ENCODE measurements at places on chromosomes 5 and 9. TPM values are rescaled to one million over a fixed set of nuclear protein-coding genes. Genes with fewer than 3 reads are reported as not detected.

- DNase-seq = no peak
These were observed 65.9 kb downstream of the PPARGC1B start for GRCh38 chr5:149796030-149796429.

Gene SLC4A9
- 0.12 TPM for total RNA-seq

Gene DOK3
- total RNA-seq = 3.6 TPM

DNA sequence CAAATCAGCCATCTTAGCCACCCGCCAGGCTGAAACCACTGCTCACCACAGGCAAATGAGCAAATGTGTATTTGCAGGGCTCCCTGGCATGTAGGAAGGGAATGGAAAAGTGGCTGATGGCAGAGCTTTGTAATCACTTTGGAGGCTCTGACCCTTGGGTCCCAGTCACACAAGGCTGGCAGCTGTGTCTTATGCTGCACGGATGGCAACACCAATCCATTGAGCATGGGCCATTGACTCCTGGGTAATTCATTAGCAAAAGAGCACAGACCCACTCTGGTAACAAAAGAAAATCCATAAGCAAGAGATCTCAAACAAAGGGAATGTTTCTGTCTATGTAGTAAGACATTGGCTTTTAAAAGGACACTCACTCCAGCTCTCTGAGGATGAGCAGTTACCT, 57.6 kb downstream of the SPOCK1 start:
- DNase-seq = no peak

GRCh38 chr5:110879675-110880074, 140.9 kb downstream of the SLC25A46 start:
- no peak for DNase-seq

- DNase-seq = no peak
These were observed 45.6 kb upstream of the IL17B start for GRCh38 chr5:149424371-149425315.

Gene NUTM2G
- total RNA-seq = not detected

DNA sequence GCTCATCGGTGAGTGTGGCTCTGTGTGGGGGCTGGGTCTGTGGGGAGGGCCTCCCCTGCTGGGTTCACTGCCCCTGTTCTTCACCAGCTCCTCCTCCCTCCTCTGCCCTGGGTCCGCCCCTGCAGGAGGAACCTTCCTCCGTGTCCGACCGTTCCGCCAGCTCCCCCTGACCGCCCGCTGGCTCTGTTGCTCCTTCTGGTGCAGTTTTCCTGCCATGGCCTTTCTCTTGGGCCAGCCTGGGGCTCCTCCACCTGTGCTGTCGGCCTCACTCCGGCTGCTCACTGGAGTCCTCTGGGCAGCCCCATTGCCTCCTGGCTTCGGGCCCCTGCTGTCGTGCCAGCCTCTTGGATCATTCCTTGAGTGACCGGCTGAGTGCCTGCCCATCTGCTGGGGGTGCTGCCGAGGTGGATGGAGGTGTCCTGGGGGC, 12.3 kb downstream of the RNU6ATAC start:
- DNase-seq = no peak

Gene SELENOP
- total RNA-seq = 758 TPM

DNA sequence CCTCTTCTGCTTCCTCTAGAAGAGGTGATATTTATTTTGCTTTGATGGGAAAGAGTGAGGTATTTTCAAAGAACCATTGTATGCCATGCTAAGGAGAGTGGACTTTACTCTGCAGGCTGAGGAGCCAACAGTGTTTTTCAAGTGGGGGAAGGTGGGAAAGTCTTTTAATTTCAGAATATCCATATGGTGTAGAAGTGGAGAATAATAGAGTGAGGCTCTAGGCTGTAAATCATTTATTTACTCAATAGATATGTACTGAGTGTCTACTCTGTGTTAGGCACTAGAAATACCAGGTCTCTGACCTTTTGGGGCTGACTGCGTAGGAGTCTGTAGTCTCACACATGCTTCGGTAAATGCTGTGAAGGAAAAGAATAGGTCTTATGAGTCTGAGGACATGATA, 30.7 kb upstream of the TENT2 start:
- DNase-seq = no peak

Gene UBE2QL1
- total RNA-seq = not detected

- DNase-seq = no peak
These were observed 42.6 kb downstream of the HACD4 start for GRCh38 chr9:20988671-20989315.

DNA sequence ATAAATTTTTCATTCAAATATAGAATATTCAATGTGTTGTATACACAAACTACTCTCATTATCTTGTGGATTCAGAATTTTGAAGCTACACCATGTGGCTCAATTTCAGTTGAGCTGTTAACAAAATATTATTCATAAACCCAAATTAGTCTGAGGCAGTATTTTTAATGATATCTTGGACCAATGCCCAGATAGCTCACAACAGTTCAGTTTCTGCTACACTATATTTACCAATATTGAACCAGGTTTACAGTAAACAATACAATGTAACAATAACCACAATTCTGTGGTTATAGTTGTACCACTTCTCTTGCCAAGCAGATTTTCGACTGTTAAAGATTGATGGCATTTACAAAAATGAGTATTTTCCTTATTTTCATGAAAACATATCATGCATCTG, 99.9 kb downstream of the SSBP2 start:
- DNase-seq = no peak

Gene BTNL9
- 18.7 TPM for total RNA-seq

- DNase-seq = no peak
These were observed 11.5 kb downstream of the CCDC69 start for GRCh38 chr5:151212406-151212798.

- DNase-seq = no peak
These were observed 747.8 kb downstream of the CDH18 start for GRCh38 chr5:19240170-19240569.

GRCh38 chr5:147913786-147914185, 7.4 kb upstream of the C5orf46 start:
- no peak for DNase-seq

DNA sequence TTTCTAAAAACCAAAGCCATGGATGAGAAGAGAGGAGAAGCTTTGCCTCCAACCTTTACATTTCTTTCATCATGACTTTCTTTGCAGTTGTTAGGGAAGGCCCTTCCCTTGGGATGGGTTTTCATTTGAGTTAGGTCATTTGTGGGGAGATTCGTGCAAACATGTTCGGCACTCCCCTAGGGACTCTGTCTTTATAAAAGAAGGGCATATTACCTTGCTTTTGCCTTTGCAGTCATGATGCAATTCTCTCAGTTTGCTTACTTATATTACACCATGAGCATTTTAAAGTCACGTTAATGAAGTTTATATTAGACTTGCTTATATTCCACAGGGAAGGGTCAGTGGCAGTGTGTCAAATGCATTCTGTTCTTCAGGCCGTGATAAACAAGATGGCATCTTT, 289.3 kb upstream of the WWC1 start:
- no peak for DNase-seq

Gene GNE
- total RNA-seq = 33.3 TPM

DNA sequence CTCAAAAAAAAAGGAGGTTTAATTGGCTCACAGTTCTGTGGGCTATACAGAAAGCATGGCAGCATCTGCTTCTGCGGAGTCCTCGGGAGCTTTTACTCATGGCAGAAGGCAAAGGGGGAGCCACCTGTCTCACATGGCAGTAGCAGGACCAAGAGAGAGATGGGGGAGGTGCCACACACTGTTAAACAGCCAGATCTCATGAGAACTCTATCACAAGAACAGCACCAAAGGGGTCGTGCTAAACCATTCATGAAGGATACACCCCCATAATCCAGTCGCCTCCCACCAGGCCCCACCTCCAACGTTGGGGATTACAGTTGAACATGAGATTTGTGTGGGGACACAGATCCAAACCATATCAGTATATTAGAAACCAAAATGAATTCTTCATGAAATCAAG, 28.3 kb upstream of the CXXC5 start:
- DNase-seq = no peak

GRCh38 chr5:175382171-175382570, 61.8 kb downstream of the DRD1 start:
- no peak for DNase-seq

GRCh38 chr5:64865662-64866061, 96.9 kb downstream of the CWC27 start:
- DNase-seq = no peak

Gene STKLD1
- total RNA-seq = not detected

GRCh38 chr5:119285070-119285916, 70.5 kb upstream of the TNFAIP8 start:
- no peak for DNase-seq

Gene GFI1B
- total RNA-seq = 0.14 TPM

Gene ALDH7A1
- total RNA-seq = 56.2 TPM

DNA sequence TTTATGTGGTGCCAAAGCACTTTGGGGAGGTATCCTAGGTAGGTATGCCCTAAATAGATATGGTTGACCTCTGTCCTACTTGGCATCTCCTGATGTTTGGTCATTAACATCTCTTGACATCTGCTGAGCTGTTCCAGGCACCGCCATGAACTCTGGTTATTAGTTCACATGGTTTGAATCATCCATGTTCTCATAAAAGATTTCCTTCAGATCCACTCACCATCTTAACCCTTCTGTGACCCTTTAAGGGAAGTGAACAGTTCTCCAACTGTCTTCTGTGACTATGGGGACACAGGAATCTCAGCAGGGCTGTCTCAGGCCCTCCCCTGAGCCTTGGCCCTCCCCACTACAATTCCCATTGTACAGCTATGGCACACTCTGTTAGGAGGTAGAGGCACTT, 167.7 kb downstream of the CDH6 start:
- no peak for DNase-seq

GRCh38 chr9:75467142-75467541, 378.8 kb downstream of the OSTF1 start:
- no peak for DNase-seq

GRCh38 chr9:110414471-110414870, 76.8 kb upstream of the TXNDC8 start:
- DNase-seq = no peak

- no peak for DNase-seq
These were observed 40.1 kb downstream of the SLC1A1 start for GRCh38 chr9:4530375-4530774.

DNA sequence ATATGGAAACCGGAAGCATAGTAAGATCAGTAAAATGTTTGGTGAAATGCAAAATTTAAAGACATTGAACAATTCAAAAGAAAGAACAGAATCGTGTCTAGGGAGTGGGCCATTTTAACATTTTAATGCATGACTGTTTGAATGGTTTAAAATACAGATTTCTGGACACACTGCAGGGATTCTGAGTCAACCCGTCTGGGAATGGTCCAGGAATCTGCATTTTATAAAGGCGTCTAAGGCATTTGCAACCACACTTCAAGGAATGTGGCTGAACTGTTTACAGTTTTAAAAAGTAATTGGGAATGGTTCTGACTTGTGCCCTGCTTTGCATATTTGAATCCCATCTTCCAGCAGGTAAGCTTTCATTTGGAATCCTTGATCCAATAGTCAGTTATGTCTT, 811.7 kb upstream of the WWC1 start:
- no peak for DNase-seq

DNA sequence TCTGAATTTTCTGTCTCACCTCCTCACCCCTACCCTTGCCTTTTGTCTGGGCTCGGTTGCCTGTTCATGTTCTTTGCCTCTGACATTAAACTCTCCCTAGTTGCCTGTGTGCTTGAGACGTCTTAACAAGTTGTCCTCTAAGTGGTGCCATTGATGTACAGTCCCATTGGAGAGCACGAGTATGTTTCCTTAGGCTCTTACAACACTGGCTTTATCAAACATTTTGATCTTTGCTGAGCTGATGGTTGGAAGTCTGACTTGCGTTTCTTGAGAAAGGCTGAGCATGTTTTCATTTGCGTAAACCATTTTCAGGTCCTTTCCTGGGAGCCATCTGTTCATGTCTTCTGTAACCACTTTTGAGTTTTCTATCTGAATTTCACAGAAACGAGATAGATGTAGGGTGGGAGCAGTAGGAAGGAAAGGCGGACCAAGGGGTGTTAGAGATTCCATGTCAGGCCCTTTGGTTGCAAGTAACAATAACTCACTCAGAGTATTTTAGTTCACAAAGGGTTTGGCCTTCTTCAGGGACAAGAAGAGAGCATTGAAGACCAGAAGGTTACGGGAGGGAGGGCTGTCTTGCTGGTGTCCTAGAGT, 35.4 kb downstream of the OTULIN start:
- DNase-seq = no peak

DNA sequence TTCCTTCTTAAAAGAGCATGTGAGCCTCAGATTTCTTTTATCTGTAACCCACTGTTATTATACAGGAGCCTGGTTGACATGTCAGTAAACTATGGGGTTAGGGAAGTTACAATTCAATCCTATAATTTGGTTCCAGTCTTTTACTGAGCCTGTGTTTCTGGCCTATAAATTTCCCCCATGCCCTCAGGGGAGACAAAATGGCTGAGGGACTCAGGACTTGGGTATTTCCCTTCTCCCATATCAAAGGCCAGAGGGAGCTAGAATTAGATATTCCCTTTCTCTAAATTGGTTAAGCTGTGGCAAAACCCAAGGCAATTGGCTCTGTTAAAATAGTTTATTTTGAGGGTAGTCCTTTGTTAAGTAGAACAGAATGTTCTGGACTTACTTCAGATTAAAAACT, 823.2 kb downstream of the TLE1 start:
- DNase-seq = no peak

Gene SPINK7
- total RNA-seq = not detected

GRCh38 chr9:107992271-107992670, 502.7 kb upstream of the KLF4 start:
- DNase-seq = no peak

Gene PDE8B
- 54.4 TPM for total RNA-seq

DNA sequence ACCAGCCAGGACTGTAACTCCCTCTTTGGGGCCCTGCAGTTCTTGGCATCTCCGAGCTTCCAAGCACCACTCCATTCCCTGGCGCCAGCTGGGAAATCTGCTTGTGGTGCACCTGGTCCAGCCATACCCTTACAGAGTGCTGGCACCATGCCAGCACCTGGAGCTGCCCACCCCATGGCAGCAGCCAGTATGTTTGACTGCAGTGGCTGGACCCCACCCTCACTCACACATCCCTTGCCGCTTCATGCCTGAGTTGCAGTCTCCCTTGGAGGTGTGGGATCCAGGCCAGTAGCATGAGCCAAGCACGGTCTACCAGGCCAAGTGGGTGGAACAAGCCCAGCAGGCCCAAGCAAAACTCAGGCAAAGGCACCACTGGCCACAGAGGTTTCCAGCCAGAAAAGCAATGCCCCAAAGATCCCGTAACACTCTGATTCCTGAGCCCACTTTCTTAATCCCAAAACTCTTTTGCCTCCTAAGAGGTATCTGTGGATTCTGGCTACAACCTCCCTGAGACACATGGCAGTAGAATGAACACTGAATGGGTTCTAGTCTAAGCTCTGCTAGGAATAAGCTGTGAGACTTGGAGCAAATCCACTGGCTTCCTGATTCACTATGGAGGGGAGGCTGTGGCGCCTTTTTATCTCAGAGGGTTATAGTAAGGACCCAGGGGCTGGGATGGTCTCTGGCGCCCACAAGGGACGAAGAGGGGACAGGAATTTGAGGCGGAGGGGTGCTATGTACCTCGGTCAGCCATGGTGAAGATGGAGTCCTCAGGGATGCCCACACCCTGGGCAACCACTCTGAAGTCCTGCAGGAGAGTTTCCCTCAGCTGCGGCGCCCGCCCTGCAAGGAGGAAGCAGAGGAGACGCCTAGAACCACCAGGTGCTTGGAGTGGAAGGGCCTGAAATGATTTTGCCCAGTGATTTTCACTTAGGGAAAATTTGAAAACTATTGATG, 5.6 kb downstream of the AMBP start:
- peak; percentile 33 for DNase-seq

Gene PCDHB14
- 3.6 TPM for total RNA-seq
